ENCODE measurements at places on chromosomes 7 and 10. TPM values are rescaled to one million over a fixed set of nuclear protein-coding genes. Genes with fewer than 3 reads are reported as not detected.

Gene SEC61G
- total RNA-seq: 384 TPM

Gene OR2F1
- total RNA-seq: not detected

Gene TRIM73
- total RNA-seq: 2.1 TPM

Gene MMP21
- total RNA-seq: not detected

Gene SEPTIN7
- total RNA-seq: 220 TPM

Gene SPDYE9
- not detected for total RNA-seq

Gene DEPP1
- total RNA-seq: 3.7 TPM

Gene UCN3
- total RNA-seq: not detected

Gene TTYH3
- 12.3 TPM for total RNA-seq

All from nasal cavity respiratory epithelium epithelial cell of viscerocranial mucosa (primary cell).